ENCODE measurements at places on chromosomes 4 and X. TPM values are rescaled to one million over a fixed set of nuclear protein-coding genes. Genes with fewer than 3 reads are reported as not detected.

The MPP1 gene
- 25.8 TPM for total RNA-seq

The PROM1 gene
- not detected for total RNA-seq

The TMSB15C gene
- 0.49 TPM for total RNA-seq

The SSX4B gene
- not detected for total RNA-seq

The POLN gene
- total RNA-seq, result 3.7 TPM

The F9 gene
- not detected for total RNA-seq

Measured in cardiac atrium fibroblast (primary cell).